Heart left ventricle (tissue), 16 donors: ENCODE measurements at places on chromosomes 4 and X.

- DNase-seq, result no peak
These were observed 27.5 kb upstream of the LSM6 start for GRCh38 chr4:146148021-146148420.

GRCh38 chr4:119099227-119099810 lies 36.3 kb upstream of the MYOZ2 start:
- DNase-seq, result no peak

DNA sequence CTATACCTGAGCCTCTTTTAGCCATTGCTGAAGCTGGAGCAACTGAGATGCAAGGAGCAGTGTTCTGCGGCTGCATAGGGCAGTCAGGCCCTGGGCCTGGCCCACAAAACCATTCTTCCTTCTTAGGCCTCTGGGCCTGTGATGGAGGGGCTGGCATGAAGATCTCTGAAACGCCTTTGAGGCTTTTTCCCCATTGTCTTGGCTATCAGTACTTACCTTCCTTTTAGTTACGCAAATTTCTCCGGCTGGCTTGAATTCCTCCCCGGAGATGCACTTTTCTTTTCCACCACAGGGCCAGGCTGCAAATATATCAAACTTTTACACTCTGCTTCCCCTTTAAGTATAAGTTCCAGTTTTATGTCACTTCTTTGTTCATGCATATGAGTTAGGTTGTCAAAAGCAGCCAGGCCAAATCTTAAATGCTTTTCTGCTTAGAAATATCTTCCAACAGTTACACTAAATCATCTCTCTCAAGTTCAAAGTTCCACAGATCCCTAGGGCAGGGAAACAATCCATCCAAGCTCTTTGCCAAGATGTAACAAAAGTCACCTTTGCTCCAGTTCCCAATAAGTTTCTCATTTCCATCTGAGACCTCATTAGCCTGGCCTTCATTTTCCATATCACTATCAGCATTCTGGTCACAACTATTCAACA lies 194.4 kb upstream of the PCDH7 start:
- DNase-seq, result no peak

GRCh38 chrX:5681159-5681558 lies 547.5 kb downstream of the NLGN4X start:
- no peak for DNase-seq
